ENCODE measurements at places on chromosomes 2 and 18.
A peak's percentile ranks its signal among the peaks of the same experiment; 100 is the strongest.

DNA sequence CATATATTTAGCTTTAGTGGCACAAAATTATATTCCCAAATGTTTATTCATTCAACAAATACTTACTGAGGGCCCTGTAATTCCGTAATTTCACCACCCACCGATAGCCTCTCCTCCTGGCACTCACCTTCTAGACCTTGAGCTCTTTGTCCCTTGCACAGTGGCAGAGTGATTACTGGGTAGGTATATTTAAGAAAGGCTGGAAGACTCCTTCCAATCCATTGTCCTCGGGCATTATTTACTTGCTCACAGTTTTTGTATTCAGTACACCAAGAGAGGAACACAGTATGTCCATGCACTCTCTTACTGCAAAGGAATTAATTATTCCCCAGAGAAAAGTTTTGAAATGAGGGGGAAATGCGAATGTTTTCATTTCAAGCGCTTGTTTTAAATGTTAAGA lies 1.1 kb upstream of the CDCA7 start:
- DNase-seq: no peak

GRCh38 chr2:3512086-3512485 lies 7.2 kb downstream of the ADI1 start:
- DNase-seq: no peak

- no peak for DNase-seq
Observed at GRCh38 chr2:120687210-120687609, 48.5 kb upstream of the GLI2 start.

DNA sequence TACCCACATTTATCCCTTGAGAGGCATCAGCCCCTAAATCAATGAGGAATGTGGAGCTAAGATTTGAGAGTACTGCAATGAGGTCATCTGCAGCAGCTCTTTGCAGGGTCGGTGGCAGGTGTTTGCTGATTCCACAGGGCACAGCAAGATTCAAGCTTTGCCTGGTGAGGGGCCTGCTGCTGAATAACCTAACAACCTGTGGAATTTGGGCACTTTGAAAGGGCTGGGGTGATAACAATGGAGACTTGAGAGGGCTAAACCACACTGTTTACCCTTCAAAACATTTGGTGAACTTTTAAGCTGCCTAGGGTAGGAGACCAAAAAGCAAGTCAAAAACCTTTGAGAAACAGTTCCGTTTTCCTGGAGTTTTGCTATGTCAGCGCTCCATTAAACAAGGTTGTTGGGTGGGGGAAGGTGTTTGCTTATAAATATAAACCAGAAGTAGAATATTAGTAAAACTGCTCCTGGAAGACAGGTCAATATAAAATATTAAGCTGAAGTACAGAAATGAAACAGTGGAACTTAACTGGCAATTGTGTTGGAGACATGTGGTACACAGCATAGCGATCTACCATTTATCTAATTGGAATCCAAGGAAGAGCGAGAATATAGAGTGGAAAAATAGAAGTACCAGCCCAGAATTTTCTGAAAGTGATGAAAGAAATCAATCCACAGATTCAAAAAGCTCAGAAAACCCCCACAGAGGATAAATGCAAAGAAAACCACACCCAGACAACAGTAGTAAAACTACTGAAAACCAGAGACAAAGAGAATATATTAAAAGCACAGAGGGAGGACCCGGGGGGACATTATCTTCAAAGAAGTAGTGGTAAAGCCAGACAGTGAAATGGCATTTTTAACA lies 15.7 kb downstream of the COPS8 start:
- no peak for DNase-seq

DNA sequence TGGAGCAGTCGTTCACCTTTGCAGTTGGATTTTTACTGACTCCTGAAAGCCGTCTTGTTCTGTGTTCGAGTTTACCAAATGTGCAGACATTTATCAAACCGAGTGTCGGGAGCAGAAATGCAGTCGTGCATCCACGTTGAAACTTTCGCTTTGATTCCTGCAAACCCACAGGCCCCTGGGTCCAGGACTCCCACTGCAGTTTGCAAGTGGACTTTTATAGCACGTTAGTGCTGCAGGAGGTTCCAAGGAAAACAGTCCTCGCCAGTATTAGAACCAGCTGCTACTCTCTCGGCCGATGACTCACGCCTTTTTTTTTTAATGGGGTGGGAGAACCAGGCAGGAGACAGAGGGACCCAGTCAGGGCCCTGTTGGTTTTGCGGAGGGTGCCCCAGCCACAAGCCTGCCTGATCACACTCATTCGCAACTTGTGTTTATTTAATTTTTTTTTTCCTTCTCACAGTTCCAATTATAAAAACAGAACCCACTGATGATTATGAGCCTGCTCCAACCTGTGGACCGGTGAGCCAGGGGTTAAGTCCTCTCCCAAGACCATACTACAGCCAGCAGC lies 90.1 kb downstream of the NFATC1 start:
- DNase-seq: no peak

GRCh38 chr2:23249348-23249747 lies 135.6 kb upstream of the KLHL29 start:
- no peak for DNase-seq

GRCh38 chr18:53850902-53851301 lies 373.6 kb downstream of the MBD2 start:
- DNase-seq: no peak

GRCh38 chr2:195356026-195356425 lies 301.0 kb upstream of the SLC39A10 start:
- DNase-seq: no peak

DNA sequence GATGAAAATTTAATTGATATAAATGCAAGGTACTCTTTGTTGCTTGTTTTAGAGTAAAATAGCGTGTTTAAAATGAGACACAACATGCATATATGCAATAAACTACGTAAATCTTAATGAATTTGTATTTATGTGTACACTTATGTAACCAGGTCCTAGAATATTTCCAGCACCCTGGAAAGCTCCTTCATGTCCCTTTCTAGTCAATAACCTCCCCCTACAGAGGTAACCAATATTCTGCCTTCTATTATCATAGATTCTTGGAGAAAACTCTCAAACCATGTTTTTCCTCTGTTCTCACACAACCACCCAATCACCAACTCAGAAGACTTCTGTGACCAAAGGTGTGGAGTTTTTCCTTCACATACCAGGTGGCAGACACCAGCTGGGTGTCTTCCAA lies 79.6 kb upstream of the THUMPD2 start:
- DNase-seq: no peak

GRCh38 chr2:217286833-217287232 lies 427.0 kb upstream of the TNP1 start:
- DNase-seq: no peak

DNA sequence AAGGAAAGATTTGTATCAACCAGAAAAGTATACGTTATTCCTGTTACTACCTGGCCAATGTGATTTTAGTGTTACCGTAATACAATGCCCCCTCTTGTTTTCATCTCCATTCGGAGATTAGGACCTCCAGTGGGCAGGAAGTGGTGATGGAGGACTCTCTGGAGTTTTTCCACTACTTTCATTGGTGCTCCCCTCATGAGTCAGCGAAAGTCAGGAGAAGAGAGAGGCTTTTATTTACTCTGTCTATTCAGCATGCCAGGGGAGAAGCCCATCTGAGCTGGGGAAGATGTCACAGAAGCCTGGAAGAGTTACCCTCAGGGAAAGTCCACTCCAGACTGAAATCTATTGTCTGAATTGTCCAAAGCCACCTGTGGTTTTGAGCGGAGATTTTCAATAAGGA lies 88.2 kb upstream of the THUMPD2 start:
- DNase-seq: no peak

DNA sequence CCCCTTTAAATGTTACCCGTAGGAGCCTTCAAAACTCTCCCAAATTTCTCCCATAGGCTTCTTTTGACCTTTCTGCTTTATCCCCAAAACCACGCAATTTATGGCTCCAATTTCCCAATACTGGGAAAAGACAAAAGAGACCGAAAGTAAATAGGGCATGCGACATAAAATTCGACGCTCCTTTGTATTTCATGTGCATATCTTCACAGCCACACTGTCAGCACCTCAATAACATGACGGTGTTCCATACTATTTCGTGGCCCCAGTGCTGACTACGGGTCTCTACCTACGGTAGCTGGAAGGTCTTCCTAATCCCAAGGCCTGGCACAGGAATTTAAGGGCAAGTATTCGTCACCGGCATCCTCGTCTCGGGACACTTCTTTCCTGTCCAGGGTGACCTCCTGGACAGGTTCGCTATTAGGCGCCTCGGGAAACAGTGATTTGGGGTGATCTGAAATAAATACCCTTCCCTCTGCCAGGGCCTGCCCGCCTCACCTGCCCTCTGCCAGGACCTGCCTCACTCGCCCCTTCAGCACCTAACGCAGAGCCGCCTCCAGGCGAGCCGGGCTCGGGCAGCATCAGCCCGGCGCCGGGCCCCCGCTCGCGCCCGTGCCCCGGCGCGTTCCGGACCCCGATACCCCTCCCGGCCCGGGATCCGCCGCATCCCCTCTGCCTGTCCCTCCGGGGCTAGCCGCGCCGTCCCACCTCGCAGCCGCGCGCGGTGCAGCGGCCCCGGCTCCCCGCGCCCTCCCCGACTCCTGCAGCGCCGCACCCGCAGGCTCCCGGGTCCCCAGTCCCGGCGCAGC lies 680 bp downstream of the DTNB start:
- DNase-seq: peak; percentile 57

- no peak for DNase-seq
Observed at GRCh38 chr2:233100192-233100998, 40.3 kb downstream of the INPP5D start.

DNA sequence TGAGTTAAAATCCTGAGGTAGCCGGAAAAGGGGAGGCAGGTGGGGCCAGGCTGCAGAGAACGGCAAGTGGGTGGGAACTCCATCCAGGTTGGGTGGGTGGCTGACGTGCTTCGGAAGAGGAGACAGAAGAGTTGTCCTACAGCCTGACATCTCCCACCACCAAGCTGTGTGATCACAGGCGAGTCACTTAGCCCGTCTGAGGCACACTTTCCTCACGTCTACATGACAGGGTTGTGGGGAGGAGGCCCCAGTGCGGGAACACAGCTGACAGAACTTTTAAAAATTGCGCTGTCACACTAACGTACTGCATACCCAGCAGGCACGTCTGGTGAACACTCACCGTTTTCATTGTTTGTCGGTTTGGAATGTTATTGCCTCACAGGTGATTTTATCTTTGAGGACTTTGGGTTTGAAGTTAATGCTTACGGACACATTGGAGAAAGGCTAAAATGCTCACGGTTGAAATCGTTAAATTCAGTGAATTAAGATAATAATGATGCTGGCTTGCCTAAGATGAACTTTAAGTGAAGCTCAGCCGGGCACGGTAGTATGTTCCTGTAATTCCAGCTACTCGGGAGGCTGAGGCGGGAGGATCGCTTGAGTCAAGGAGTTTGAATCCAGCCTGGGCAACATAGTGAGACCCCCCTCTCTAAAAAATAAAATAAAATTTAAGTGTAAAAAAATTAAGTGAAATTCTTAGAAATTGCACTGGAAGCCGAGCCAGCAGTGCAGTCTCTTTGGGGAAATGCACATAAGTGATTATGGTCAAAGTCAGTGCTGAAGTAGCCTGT lies 8.9 kb downstream of the EMILIN2 start:
- DNase-seq: no peak

GRCh38 chr18:52667463-52668065 lies 327.6 kb downstream of the DCC start:
- no peak for DNase-seq

GRCh38 chr2:18821431-18821830 lies 232.1 kb upstream of the NT5C1B start:
- no peak for DNase-seq

GRCh38 chr2:136113209-136113971 lies 4.6 kb downstream of the CXCR4 start:
- DNase-seq: no peak

- no peak for DNase-seq
Observed at GRCh38 chr2:235538144-235538639, 44.3 kb downstream of the AGAP1 start.

GRCh38 chr2:216619411-216620393 lies 13.5 kb upstream of the IGFBP2 start:
- no peak for DNase-seq

DNA sequence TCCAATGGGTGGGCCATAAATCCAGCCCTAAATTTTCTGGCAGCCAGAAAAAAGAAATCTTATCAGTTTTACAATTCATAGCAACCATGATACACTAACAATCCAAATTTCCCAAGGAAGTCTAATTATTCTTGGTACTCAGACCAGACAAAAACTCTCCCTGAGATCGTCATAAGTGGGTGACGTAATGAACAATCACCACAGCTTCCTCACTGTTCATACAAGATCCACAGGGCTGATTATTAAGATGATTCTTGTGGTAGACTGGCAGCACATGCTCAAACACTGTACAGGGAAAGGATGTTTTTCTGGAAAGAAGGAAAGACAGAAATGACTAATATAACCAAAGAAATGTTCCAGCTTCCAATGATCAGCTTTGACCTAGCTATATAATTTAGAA lies 178.3 kb upstream of the CRIM1 start:
- no peak for DNase-seq

- DNase-seq: no peak
Observed at GRCh38 chr2:181673173-181673572, 7.1 kb downstream of the NEUROD1 start.

DNA sequence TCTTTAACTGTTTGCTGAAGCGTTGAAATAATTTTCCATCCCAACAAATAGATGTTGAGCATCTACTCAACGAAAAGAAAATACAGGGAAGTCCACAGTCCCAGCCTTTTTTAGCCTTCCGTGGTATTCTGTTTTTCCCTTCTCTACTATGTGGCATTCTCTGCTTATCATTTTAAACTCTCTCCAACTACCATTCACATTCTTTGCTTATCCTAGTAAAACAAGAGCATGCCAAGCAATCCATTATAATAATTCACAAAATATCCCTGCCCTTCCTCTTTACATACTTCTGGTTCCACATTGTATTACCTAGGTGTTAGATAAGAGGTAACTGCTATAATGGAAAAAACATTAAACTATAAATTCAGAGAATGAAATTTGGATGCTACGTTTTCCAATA lies 1.6 kb upstream of the SESTD1 start:
- no peak for DNase-seq

DNA sequence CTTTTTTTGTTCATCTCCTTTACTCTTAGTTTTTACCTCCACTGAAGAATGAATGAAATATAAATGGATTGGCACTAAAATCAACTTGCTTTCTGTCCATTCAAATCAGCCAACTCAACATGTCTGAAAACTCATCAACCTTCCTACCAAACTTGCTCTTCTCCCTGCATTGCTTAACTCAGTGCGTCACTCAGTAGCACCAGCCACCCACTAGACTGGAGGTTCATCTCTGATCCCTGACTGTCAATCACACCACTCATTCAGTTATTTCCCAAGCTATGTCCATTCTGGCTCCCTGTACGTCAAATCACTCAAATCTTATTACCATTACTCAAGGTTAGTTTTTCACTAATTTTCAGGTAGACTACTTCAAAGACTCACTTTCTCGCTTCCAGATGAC lies 75.2 kb upstream of the RBMS1 start:
- no peak for DNase-seq

DNA sequence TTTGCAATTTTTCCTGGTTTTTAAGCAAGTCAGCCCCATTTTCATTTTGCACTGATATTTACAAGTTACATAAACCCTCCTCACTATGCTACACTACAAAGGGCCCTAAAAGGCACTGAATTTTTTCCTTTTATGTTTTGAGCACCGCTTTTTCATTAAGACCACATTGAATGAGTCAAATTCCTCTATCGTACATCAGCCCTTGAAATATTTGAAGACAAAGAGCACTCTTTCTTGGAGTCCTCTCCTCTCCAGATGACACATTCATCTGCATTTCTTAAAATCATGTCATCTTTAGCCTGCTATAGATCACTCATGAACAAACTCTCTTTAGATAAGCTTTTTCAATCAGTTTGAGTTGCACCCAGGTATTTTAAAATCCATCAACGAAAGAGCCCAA lies 306.6 kb upstream of the SOX11 start:
- DNase-seq: no peak
